ENCODE measurements at places on chromosomes 4 and X.

- no peak for DNase-seq
Measured at GRCh38 chr4:139367421-139368090, 65.3 kb upstream of the NDUFC1 start.

DNA sequence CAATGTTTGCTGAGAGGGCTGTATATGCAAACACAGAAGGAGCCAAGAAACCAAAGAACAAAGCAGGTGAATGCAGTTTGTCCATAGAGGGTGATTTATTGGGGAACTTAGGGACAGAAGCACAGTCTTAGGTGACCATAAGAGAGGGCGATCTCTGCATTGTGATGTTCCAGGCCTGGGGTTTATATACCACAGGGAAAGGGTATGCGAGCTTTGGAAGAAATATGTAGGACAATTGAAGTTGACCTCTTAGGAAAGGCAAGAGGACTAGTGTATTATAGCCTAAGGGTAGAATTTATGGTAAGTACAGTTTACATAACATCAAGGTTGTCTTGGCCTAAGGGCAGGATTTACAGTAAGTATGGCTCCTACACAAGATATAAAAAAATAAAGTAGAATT, 27.8 kb downstream of the FAM184B start:
- DNase-seq: no peak

- DNase-seq: no peak
Measured at GRCh38 chrX:155070663-155070974, 317 bp downstream of the CMC4 start.

- no peak for DNase-seq
Measured at GRCh38 chr4:156293657-156294297, 340.1 kb upstream of the CTSO start.

DNA sequence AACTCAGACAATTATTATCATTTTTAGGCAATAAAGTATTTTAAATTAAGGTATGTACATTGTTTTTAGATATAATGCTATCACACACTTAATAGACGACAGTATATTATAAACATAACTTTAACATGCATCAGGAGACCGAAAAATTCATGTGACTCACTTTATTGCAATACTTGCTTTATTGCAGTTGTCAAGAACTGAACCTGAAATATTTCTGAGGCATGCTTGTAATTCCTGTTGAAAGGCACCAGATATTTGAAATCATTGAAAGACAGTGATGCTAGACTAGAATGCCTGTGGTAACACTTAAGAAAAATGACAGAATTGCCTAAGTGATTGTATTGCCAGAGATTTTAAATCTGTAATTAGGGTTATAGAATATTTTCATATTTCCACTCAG, 175.6 kb upstream of the MAGEB2 start:
- DNase-seq: no peak

- no peak for DNase-seq
Measured at GRCh38 chrX:44305921-44306320, 37.6 kb downstream of the EFHC2 start.

DNA sequence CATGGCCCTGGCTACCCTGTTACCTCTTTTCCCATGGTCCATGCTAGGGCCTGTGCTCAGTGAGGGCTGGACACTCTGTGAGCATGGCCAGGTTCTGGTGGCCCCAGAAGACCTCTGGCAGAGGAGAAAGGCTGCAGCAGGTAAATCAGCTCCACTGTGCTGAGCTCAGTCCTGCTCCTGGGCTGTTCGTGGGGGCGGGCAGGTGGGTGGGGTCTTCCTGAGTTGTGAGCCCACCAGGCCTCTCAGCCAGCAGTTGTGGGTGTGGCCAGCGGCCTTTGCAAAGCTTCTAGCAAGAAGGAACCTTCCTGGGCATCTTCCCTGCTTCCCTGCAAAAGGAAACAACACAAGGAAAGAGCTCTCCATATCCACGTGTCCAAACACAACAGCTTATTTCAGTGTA, 85.3 kb upstream of the STX18 start:
- DNase-seq: no peak

- DNase-seq: no peak
Measured at GRCh38 chrX:38211891-38212635, 8.6 kb downstream of the SRPX start.

- DNase-seq: no peak
Measured at GRCh38 chr4:39319676-39320075, 46.5 kb downstream of the RFC1 start.

DNA sequence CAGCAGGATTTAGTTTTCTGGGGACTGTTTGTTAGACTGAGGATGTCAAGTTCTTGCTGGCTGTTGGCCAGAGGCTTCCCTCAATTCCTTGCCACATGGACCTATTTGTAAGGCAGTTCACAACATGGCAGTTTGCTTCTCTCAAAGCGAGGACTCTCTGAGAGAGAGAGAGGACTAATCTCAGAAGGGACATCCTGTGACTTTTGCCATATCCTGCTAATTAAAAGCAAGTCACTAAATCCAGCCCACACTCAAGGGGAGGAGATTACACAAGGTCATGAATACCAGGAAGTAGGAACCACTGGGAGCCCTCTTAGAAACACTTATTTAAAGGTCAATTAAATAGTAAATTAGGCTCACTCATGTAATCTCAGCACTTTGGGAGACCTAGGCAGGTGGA, 38.2 kb downstream of the PPP1R2C start:
- DNase-seq: no peak

- no peak for DNase-seq
Measured at GRCh38 chrX:7480721-7481120, 332.8 kb upstream of the PUDP start.

GRCh38 chr4:184475096-184475461, 729 bp upstream of the IRF2 start:
- peak; percentile 22 for DNase-seq

GRCh38 chr4:44162538-44163270, 285.9 kb downstream of the KCTD8 start:
- no peak for DNase-seq

DNA sequence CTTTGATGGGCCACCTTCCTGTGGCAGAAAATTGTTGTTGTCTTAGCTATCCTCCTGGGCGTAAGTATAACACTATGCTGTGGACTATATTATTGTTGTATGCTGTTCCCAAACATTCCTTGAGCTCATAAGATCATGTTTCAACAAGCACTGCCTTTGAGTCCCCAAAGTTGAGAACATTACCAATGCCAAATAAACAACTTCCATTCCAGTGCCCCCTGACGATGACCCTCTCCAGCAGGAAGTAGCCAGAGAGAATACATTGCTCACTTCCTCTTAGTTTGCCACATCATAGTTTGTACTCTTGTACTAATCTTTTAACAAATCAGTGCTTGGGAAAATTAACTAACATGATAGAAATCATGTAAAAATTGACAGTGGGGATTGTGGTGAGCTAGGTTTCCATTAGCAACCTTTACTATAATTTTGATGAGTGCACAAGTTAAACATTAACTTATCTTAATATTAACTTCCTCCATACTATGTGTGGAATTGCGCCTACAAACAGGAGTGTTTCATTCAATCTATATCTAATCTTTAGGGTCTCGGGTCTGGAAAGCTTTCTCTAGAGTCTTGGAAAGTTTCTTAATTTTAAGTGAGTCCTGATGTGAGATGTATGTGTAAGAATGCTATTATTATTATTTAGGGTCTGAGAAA, 20.3 kb upstream of the DHX15 start:
- DNase-seq: no peak

DNA sequence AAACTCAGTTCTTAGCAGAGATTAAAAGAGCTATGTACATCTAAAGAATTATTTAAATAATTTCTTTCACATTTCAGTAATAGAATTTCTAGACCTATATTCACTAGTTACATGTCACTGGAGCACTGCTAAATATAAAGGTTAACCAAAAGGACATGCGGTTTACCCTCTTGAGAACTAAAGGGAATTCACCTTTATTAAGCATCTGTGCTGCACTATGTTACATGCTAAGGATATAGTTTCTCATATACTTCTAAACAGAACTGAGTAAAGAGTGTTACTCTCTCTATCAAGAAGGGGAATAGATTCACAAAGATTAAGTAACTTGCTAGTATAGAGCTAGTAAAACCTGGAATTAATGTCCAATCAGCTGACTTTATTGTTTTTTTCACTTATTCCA, 7.6 kb downstream of the SPIN3 start:
- DNase-seq: no peak

GRCh38 chrX:19343085-19343534, 617 bp upstream of the PDHA1 start:
- no peak for DNase-seq

- no peak for DNase-seq
Measured at GRCh38 chr4:165684177-165684805, 188.7 kb upstream of the TLL1 start.

GRCh38 chrX:1885116-1885515, 270.3 kb downstream of the ASMT start:
- no peak for DNase-seq

GRCh38 chr4:185210102-185210981, 944 bp downstream of the SNX25 start:
- peak; percentile 14 for DNase-seq

- no peak for DNase-seq
Measured at GRCh38 chr4:73309211-73309610, 50.6 kb upstream of the ANKRD17 start.

DNA sequence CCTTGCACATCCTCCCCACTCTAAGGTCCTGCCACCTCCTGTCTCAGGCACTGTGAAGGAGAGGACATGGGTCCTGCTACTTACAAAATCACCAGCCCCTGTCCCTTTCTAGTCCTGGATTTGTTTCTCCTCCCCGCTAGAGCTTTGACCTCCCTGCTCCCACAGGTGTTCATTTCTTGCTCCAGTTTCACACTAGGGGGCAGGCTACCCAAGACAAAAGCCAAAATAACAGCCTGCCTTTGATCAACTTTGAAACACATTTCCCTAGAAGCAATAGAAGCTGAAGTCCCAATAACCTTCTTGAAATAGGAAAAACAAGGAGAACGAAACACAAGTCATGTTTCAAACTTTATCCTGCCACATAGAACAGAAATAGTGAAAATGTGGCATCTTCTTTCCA, 164.4 kb downstream of the QDPR start:
- no peak for DNase-seq

- DNase-seq: no peak
Measured at GRCh38 chr4:153241970-153242838, 38.0 kb downstream of the TRIM2 start.

DNA sequence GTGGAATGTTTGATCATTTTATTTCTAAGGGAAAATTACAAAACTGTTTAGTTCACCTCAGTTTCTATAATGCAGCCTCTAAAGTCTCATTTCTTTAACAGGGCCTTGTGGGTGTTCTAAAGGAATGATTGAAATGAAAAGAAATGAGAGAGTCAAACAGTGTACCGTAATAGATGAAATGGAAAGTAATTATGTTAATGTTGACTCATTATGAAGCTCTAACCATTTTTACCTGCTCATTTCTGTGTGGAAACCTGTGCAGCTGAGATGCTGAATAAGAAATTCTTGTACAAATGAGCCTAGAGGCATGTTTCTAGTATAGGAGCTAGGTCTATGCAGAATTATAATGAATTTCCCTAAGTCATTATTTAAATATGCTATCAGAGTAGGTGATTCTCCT, 45.2 kb upstream of the RPA4 start:
- no peak for DNase-seq

DNA sequence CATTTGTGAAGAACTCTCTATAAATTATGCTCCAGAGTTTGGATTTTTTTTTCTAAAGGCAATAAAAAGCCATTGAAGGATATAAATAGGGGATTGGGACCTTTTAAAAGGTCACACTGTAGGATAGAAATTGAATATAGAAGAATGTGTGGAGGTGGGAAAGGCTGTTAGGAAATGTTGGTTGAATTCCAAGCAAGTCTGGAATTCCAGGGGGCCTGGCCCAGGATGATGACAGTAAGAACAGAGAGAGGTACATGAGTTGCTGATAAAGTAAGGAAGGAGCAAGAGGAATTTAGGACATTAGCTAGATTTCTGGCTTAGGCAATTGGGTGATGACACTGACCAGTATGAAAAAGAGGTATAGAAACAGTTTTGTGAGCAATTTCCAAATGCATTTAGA, 95.4 kb upstream of the USP38 start:
- DNase-seq: no peak

DNA sequence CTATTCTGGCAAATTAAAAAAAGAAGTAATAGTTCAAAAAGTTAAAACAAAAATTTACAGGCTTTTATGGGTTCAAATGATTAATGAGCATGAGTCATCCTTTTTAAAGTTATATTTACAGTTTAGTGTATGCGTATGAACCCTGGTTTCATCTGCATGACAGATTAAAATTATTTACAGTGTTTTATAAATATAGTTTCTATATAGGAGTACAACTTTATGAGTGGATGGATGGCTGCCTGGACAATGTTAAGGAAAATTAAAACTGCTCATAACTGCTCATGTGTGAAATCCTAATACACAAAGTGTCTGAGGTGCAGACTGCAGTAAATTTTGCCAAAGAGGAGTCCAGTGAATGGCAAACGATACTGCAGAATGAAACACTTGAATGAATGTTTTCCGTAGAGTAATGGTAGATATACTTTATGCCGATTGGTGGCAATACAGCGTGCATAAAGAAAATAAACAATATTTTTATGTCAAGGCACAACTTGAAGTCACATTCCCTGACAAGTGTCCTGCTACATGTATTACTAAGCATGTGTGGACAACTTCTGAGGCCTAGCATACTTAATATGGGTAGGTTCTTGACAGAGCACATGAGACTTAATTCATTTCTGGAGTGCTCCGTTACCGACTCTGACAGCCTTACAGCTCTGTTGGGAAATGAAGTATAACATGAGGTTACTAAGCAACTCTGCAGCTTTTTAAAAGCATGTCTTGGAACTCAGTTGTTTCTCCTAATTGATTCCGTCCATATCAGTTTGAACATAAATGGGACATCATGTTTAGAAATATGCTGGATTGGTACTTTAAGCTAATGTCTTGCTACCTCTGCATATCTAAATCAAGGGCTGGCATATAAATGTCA, 985.6 kb upstream of the PCDH7 start:
- DNase-seq: no peak

- no peak for DNase-seq
Measured at GRCh38 chrX:41096339-41096955, 11.2 kb downstream of the USP9X start.

DNA sequence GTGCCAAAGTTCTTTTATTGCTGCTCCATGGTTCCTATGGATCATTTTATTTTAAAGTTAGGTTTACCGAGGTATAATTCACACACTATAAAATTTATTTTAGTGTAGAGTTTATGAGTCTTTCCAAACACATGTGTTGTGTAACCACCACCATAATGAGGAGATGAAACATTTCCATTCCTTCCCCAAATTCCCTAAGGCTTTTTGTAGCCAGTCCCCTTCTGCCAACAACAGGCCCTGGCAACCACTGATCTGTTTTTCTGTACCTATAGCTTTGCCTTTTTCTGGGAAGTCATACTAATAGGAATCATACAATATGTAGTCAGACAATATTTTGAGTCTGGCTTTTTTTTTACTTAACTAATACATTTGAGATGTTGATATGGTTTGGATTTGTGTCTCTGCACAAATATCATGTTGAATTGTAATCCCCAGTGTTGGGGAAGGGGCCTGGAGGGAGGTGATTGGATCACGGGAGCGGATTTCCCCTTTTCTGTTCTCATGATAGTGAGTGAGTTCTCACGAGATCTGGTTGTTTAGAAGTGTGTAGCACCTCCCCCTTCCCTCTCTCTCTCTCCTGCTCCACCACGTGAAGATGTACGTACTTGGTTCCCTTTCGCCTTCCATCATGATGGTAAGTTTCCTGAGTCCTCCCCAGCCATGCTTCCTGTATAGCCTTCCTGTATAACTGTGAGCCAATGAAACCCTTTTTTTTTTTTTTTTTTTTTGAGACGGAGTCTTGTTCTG, 59.6 kb upstream of the DHX15 start:
- no peak for DNase-seq

GRCh38 chrX:68345025-68345424, 88.3 kb downstream of the OPHN1 start:
- DNase-seq: no peak
